CD8-positive, alpha-beta memory T cell (primary cell): ENCODE measurements at places on chromosomes 2 and 18.

DNA sequence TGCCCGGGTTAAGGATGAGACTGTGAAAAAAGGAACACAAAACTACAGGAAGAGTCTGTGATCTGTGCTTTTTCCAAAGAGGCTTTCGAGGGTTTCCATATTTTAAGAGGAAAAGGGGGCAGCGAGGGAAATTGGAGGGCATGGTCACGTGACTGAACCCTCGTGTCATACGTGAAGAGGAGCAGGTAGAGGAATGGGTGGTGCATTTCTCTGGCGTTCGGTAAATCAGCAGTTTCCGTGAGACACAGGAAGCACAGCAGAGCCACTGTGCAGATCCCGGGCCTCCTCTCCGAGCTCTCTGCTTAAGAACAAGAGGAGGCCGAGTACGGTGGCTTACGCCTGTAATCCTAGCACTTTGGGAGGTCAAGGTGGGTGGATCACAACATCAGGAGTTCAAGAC is 219.7 kb downstream of the NDUFA10 start:
- DNase-seq = no peak

DNA sequence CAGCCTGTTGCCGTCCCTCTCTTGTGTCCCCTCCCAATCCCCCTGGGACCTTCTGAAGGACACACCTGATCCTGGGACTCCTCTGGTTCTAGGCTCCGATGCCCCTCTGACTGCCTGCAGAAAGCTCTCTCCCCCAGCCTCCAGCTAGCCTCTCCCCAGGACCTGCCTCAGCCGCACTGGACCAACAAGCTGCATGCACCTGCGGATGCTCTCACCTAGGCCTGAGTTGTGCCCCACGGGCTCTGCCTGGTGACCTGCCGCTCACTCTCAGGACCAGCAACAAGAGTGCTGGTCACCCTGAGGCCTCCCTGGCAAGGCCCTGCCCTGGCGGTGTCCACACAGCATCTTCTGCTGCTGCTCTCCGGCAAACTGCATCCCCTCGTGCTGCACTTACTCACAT is 63.0 kb downstream of the EIPR1 start:
- no peak for DNase-seq

GRCh38 chr2:95530734-95531133 is 46.2 kb upstream of the TRIM43B start:
- no peak for DNase-seq

DNA sequence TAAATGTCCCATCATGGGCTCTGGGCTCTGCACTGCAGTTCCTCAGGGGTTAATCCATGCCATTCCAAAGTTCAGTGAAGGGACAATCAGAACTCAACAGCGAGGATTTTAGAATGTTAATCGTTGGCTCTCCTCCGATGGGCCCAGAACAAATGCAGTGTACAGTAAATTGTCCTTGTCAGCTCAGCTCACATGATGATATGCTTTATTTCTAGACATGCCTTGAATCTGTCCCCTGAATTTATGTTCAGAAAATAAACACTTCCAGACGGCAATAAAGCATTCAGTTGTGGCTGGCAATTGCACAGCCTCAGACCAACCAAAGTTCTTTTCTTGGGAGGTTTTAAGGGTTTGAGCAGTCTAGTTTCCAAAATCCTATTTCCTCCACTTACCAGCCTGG is 981.2 kb downstream of the BCL11A start:
- no peak for DNase-seq
